ENCODE measurements at places on chromosomes 7 and 10. TPM values are rescaled to one million over a fixed set of nuclear protein-coding genes. Genes with fewer than 3 reads are reported as not detected.

Gene HOXA7
- total RNA-seq: not detected

Gene LRIT1
- not detected for total RNA-seq

Gene C10orf143
- 10.1 TPM for total RNA-seq

Gene SLC26A5
- not detected for total RNA-seq

DNA sequence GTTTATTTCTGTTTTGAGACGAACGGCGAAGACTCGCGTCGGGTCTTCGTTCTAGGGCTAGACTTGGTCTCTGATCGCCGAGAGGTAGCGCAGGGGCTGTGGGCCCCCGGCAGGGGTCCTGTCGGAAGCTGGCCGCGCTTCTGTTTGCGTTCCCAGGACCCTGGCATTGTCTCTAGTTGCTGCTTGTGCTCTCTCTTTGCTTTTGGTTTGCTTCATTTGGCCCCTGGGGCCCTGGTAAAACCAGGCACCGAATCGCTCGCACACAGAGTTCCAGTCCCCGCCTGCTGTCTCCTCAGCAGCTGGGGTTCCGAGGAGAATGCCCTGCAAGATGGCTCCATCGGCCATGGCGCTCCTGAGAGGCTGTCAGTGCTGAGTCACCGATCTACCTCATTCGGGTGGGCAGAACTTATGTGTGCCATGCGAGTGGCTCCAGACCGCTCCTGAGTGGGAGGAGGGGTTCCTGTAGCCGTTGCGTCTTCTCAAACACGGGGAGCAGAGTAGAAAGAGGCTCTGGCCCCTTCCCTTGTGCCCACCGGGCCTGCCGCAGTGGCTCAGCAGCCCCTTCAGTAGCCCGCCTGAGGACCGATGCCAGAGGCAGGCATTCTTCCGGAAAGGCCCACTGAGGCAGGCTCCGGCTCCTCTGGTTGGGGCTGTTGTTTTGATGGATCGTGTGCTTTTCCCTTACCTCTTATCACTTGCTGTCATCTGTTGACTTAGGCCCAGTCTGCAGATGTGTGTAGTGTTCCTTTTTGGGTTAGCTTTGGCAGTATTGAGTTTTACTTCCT lies 826 bp downstream of the CHPF2 start:
- H3K27me3 ChIP-seq: no peaks in the 10 kb centered on the region
- H3K36me3 ChIP-seq: peaks cover 32% of the 10 kb centered on the region
- peak overlapping the region; percentile 99 for H3K4me3 ChIP-seq
- peak overlapping the region; percentile 91 for H3K27ac ChIP-seq
- no peak for DNase-seq
- H3K4me1 ChIP-seq: peaks cover 28% of the 10 kb centered on the region

GRCh38 chr10:70348228-70348850 lies 34.1 kb downstream of the LRRC20 start:
- H3K4me1 ChIP-seq: no peaks in the 10 kb centered on the region
- H3K36me3 ChIP-seq: no peaks in the 10 kb centered on the region
- H3K4me3 ChIP-seq: no peak overlapping the region
- DNase-seq: no peak

GRCh38 chr10:86221442-86222335 lies 144.9 kb downstream of the GRID1 start:
- DNase-seq: no peak
- peaks cover 7% of the 10 kb centered on the region for H3K27me3 ChIP-seq
- H3K27ac ChIP-seq: no peak overlapping the region
- no peaks in the 10 kb centered on the region for H3K4me1 ChIP-seq
- H3K36me3 ChIP-seq: no peaks in the 10 kb centered on the region
- no peak overlapping the region for H3K4me3 ChIP-seq

GRCh38 chr10:123480845-123481244 lies 185.3 kb upstream of the GPR26 start:
- no peak overlapping the region for H3K27ac ChIP-seq
- H3K27me3 ChIP-seq: peaks cover 5% of the 10 kb centered on the region
- H3K4me1 ChIP-seq: no peaks in the 10 kb centered on the region
- no peak overlapping the region for H3K4me3 ChIP-seq
- no peaks in the 10 kb centered on the region for H3K36me3 ChIP-seq

DNA sequence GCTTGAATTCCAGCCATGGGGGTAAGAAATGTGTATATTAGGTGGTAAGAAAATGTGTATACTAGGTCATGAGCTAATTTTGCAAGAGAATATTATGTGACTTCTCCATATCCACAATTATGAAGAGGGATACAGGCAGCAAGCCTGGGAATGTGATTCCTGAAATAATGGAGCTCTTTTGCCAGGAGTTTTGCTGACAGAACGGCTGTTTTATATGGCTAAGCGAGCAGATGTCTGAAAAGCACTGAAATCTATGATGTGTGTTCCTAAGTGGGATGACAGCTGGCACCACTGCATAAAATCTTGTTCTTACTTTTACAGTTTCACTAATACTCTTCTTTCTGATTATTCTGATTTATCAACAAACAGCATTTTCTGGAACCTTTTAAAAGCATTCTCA lies 386.0 kb upstream of the HPS1 start:
- no peaks in the 10 kb centered on the region for H3K36me3 ChIP-seq
- no peak for DNase-seq
- no peak overlapping the region for H3K4me3 ChIP-seq
- peaks cover 3% of the 10 kb centered on the region for H3K27me3 ChIP-seq
- H3K27ac ChIP-seq: no peak overlapping the region

DNA sequence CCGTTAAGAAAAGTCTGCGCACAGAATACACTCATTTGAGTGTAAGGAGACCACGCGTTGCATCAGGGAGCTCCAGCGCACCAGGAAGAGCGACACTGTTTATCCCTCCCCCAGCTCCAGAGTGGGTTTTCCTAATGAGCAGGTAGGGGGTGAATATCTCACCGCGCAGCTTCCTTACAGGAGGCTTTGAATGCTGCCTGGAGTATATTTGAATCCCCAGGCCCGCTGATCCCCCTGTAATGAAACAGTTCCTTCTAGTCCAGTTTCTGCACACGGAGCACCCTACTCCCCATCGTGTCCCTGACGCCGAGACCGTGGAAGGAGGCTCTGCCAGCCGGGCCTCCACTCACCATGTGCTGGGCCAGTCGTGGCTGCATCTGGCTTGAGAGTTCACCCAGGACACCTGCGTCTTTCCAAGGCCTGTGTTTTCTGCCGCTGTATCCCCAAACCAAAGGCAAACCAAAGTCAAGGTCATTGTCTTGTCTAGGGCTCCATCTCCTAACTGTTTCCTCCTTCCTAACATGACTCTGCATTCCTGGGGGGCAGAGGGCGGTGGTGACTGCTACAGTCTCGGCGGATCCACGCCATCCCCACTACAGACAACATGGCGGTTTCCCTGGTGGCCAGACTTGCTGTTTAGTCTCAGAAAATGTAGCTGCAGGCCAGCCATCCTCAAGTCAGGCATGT lies 167.8 kb downstream of the USP6NL start:
- peak; percentile 6 for DNase-seq
- H3K36me3 ChIP-seq: no peaks in the 10 kb centered on the region
- H3K27me3 ChIP-seq: no peaks in the 10 kb centered on the region
- H3K4me3 ChIP-seq: no peak overlapping the region
- no peak overlapping the region for H3K27ac ChIP-seq
